ENCODE measurements at places on chromosomes 16 and 17.
A peak's percentile ranks its signal among the peaks of the same experiment; 100 is the strongest.

DNA sequence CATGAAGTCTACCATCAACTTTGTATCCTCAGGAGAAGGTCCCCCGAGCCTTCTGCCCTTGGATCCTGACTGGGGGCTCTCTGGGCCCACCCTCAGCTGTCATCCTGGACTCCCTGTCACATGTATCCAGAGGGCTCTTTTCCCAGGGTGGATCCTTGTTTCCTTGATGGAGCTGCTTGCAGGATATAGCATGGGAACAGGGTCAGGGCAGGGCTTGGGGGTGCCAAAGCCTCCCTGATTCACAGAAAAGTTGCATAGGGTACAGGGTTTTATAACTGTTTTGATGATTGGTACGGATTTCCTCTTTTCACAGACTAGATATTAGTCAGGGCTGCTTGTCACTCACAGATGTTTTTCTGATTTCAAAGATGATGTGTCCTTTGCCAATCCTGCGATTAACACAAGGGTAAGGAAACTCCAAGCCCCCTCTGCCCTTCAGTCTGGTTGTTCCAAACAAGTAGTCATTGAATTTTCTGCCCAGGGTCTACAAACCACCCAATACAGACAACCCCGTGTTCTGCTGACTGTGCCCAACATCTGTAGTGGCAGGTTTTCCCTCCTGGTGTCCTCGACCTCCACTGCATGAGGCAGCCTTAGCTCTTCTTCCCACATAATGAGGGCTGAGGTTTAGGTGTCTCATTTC, 20.6 kb upstream of the SLC35G3 start:
- DNase-seq = no peak

DNA sequence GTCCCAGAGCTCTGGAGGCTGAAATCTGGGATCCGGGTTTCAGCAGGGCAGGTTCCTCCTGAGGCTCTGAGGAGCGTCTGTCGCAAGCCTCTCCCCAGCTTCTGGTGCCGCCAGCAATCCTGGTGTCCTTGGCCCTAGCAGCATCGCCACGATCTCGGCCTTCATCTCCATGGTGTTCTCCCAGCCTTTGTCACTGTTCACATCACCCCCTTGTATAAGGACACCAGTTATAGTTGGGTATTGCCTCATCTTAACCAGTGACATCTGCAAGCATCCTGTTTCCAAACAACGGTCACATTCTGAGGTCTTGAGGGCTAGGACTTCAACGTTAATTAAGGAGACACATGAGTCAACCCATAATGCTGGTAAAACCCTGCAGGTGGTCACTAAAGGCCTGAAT, 2.8 kb upstream of the PPP1R27 start:
- no peak for DNase-seq

DNA sequence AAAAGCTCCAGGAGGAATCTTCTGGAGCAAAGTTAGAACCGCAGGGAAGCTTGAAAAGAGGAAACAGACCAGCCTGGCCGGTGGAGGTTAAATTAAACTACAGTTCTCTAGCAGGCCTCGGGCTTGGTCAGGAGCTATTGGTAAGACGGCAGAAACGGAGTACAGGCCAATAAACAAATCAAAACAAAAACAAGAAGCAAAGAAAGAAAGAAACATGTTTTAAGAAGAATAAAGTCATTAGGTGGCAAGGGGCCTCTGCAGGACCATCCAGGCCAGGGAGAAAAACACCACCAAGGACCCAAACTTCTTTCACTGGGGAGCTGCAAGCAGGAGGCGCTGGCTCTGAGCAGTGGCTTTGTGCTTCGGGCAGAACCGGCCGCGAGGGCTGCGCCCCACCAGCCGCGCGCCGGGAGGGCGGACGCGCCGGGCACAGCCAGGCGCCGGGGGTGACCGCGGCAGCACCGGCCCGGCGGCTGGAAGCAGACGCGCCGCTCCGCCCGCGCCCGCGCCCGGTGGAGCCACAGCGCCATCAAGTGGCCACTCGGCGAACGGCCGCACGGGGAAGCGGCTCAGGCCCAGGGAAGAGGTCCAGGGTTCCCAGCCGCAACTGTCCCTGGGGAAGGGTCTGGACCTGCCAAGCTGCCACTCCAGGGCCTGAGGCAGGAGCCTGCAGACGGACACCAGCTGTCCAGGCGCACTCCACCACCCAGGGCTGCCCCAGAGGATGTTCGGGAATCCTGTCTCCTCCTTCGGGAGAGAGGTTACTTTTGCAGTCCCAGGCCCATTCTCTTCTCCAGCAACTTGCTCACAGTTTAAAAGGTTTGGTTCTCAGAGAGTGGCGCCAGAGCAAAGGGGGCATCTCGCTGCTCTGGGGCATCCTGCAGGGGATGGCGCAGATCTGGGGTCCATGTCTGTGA, 419.4 kb downstream of the SOX9 start:
- DNase-seq = peak; percentile 80

- no peak for DNase-seq
Observed at GRCh38 chr17:8668176-8668740, 37.7 kb upstream of the MYH10 start.

- no peak for DNase-seq
Observed at GRCh38 chr17:79075446-79075750, 774 bp downstream of the ENGASE start.

DNA sequence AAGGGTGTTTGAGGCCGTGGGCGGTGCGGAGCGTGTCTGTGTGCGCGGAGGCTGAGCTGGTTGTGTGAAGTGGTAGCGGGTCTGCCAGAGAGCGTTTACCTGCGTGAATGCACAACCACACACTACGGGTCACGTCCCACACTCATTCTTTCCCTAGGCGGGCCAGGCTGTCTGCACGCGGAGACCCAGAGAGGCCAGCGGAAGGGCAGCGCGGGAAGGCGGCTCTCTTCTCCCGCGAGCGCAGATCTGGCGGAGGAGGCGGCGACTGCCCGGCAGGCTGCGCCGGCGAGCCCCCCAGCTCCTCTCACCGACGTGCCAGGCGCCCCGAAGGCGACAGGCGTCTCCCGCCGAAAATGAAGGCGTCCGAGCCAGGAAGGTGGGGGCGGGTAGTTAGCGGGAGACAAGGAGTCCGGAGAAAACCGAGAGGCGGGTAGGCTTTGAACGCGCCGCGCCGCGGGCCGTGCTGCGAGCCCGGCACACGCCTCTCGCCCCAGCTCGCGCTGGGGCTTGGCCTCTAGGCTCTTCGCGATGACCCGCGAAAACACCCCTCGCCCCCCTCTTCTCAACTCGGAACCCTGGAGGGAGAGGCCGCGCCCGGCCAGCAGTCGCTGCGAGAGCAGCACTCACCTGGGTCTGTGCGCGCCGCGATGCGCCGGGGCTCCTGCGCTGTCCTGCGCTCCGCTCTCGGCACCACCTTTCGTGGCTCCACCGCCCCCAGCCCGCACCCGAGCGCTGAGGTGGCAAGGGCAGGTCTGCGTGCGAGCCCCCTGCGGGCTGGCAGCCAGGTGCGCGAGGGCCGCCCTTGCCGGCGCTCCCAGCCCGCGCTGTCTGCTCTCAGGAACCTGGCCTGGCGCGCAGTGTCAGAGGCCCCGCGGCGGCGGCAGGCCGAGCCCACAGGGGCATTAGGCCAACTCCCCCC, 2.0 kb upstream of the FOXF1 start:
- DNase-seq = no peak

DNA sequence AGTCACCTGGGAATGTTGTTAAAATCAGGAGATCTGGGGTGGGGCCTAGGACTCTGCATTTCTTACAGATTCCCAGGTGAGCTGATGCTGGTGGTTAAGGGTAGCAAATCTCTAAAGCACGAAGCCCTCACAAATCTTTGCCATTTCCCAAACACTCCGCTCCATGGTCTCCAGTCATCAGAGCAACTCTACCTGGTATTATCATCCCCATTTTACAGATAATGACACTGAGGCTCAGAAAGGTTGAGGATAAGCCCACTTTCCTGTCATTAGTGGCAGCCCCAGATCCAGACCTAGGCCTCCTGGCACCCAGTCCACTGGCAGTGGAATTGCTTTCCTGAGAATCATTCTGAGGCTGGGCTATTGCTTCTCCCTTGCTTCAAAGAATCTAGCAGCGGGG, 8.7 kb downstream of the SLC46A1 start:
- no peak for DNase-seq
